ENCODE measurements at places on chromosomes 1 and 21.

- DNase-seq = no peak
These were observed 257.2 kb upstream of the AJAP1 start for GRCh38 chr1:4397196-4397595.

DNA sequence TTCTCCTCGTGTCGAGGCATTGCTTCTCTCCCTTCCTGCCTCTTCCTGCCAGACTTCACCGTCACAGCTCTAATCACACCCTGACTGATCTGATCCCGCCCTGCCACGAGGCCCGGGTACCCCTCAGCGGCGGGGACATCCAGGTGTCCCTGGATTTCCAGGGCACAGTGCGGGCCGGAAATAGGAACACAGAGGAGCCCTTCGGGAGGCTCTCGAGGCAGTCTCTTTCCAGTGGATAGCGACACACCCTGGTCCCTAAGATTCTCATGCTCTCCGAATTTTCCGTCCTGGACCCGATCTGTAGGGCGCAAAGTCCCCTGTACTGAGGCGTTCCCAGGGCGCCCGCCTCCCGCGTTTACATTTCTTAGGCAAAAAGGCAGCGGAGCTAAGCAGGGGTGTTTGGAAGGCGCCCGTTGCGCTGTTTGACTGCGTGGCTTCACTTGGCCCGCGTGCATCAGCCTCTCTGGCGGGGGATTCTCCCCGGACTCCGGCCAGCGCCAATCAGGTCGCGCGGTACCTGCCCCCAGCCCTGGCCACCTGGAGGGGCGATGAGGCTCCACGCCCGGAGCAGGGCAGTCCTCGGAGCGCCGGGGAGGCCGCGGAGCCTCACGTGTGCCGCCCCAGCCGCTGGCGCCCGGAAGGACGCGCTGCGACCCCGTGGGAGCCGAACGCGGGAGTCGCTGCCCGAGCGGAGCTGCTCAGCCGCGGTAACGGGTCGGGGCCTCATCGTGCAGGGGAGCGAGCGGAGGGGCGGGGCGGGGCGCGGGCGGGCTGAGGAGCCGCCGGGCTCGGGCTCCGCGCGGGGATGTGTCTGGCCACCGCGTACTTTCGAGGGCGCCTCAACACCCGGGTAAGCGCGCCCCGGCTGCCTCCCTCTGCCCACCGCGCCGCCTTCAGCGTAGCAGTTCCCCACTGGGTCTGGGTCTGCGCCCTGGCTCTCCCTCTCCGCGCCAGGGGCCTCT lies at the start of gene FAM163A:
TSS of gene FAM163A (plus strand) at position 575 of the 962 bp plus-strand sequence. CDS start 69,807 bp downstream, outside the sequence.
- no peak for DNase-seq

- DNase-seq = no peak
These were observed 23.9 kb downstream of the FASLG start for GRCh38 chr1:172682812-172683211.

DNA sequence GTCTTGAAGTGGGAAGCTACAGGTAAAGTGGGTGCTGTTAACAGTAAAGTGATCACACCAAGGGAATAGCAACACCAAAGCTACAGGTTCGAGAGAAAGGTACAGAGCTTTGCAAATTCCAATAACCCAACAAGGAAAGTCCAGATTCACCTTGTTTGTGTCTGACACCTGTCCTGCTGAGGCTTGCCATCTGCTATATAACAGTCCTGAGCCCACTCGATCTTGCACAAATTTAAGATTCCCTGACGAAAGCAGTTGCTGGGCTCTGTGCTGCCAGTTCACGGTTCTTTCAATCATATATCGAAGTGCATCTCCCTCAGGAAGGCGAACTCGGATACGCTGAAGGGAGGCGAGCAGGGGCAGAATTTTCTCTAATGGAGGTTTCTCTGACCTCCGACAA lies 23.0 kb upstream of the SYT2 start:
- DNase-seq = no peak

- no peak for DNase-seq
These were observed 139.0 kb upstream of the NGF start for GRCh38 chr1:115477071-115477470.

DNA sequence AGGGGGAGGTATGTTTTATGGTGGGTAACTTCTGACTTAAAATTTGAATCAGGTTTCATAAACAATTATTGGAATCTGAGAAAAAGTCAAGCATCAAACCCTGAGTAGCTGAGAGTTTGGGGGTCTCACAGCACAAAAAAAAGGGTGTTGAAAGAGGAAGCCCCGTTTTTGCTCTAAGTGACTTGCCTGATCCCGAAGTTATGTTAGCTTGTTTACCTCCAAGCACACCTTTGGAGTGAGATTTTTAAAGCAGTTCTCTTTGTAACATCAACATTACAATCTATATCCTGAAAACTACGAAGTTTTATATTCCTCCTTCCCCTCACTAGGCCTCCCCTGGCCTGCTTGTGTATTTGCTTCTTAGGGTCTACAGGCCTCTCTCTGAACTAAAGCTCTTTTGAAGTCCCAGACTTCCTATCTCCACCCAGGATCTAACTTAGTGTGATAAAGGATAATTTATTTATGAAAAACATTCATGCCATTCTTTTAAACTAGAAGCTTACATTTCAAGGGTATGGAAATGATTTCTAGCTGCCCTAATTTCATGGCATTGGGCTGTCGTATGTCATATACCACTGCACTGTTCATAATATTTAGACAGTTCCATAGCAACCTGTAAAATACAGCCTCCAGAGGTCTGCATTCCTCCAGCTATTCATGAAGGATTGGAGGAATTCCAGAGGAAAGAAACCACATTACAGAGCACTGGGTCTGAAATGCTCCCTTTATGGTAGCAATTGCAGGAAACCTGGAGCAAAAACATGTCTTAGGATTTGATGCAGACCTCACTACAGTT lies 36.1 kb upstream of the RGS1 start:
- DNase-seq = no peak

DNA sequence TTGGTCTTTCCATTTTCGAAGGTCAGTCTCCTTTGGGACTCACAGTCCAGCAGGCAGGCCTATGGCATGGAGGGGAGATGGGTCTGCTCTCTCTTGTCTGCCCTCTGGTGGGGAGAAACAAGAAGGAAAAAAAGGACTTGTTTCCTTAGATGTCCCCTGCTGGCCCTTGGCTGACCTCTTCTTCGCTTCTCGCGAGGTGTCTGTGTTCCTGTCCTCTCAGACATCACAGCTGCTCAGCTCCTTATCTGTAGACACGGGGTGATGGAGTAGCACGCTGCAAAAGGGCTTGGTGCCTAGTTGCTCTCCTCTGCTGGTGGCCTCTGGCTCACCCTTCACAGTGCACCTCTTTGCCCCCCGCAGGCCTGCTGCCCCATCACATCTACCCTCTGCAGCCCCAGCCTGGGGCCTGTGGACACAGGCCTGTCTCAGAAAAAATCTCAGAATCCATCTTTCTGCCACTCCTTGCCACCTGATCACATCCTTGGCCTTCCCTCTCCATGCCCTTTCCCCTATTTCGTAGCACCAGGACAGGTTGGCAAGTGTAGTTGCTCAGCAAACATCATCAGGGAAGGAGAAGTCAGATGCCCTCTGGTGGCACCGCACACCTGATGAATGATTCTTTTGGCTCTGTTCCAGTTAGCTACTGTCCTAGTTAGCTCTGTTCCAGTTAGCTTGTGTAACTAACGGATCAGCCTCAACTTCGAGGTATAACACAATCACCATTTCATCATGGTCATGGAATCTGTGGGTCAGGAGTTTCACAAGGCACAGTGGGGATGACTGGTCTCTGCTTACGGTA lies 18.7 kb upstream of the AK2 start:
- DNase-seq = no peak

GRCh38 chr1:218394416-218394815 lies 49.3 kb downstream of the TGFB2 start:
- no peak for DNase-seq

DNA sequence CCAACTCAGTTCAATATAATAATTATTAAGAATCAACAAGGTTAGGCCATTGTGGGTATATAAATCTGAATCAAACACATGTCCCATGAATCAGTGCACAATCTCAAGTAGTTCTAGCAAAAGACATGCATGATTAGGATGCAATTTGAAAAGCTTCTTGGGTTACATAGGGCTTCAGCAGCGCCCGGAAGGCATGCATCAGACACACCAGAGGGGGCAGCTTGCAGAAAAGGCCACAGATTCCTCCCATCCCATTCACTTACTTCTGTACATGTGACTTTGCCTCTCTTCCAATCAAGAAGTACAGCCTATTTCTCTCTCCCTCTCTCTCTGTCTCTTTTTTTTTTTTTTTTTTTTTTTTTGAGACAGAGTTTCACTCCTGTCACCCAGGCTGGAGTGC lies 91.8 kb downstream of the KCNN3 start:
- DNase-seq = no peak

GRCh38 chr1:2532485-2533160 lies 2.6 kb upstream of the HES5 start:
- DNase-seq = no peak

DNA sequence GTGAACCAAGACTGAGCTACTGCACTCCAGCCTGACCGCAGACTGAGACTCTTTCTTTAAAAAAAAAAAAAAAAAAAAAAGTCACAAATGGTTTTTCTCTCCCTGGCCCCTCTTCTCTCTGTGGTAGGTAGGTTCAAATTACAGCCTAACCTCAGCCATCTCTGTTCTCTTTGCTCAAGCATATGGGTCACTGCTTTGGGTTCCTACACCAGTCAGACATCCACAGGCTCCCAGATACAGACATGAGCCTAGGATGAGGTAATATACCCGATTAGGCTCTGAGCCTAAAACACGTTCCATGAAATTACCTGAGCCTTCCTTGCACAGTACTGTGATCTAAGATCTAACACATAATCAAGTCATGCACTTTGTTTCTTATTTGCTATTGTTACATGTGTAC lies 90.5 kb upstream of the JAK1 start:
- no peak for DNase-seq

GRCh38 chr1:12134716-12135115 lies 32.1 kb upstream of the TNFRSF1B start:
- no peak for DNase-seq

DNA sequence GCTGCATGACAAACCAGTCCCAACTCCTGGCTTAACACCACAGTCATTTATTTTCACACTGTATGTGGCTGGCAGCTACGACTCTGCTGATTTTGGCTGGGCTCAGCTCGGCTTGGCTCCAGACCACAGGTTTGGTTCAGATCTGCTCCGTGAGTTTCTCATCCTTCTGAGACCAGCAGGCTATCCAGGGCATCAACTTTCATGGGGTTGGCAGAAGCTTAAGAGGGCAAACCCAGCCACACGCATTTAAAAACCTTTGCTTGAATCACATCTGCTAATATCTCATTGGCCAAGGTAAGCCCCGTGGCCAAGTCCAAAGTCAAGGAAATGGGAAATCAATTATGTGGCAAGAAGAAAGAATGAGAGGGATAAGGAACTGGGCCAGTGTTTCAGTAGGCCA lies 574.2 kb downstream of the MATN1 start:
- DNase-seq = no peak

DNA sequence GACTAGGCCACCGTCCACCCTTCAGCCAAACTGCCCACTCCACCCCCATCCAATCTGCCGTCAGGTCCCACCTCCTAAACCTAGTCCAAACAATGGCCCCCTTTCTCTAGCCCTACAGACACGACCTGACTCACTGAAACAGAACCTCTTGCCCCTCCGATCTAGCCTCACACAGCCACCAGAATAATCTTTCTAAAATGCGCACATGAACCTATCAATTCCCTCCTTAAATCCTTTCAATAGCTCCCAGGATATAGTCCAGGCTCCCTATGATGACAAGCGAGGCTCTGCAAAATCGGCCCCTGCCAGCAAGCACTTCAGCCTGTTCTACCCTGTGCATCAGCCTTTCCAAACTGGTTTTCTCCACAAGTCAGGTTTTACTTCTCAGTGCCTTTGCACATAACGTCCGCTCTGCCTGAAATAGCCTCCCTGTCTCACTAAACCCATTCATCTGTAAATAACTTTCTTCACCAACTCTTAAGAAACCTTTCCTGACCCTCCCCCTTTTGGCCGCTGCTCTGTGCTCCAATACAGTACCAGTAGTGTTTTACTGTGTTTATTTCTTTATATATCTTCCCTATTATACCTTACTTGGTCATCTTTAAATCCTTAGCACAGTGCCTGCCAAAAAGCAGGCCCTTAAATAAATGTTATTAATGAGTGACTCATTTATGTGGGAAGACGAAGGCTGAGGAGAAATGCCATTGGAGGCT lies 9.0 kb upstream of the CDC20 start:
- DNase-seq = no peak
